ENCODE measurements at places on chromosomes 1 and 21.

GRCh38 chr1:1943834-1944570 is 24.9 kb upstream of the TMEM52 start:
- no peak for DNase-seq

GRCh38 chr1:213761845-213762407 is 225.8 kb upstream of the PROX1 start:
- no peak for DNase-seq

DNA sequence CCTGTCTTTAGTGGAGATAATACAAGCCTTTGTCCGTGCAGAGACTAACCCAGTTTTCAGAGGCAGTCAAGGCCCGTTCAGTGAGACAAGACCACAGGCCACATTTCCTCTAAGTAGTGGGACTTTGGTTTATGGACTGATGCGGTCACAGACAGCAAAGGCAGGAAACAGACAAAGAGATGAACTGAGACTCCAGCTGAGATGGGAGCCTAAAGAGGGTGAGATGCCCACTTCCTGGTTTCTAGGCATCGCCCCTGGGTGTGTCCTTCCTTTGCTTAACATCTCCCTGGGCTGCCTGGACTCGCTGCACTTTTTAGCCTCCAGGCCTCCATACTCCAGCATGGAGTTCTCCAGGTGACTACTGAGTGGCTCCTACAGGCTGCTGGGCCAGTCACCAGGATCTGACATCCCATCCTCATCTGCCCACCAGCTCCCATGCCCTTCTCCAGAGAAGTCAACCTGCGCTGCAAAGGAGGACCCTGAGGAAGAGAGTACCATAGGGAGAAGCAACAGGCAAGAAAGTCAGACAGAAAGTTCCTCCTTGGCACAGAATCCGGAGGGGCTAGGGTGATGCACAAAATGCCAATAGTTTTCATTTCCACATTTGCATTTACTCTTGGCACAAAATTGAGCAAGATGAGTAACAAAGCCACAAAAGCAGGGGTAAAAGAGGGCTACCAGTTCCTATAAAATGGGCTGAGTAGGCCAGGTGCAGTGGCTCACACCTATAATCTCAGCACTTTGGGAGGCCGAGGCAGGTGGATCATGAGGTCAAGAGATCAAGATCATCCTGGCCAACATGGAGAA is 15.1 kb downstream of the THEMIS2 start:
- no peak for DNase-seq

- DNase-seq: no peak
Observed at GRCh38 chr21:29189353-29189752, 58.9 kb downstream of the MAP3K7CL start.

- DNase-seq: no peak
Observed at GRCh38 chr1:5428351-5428750, 563.9 kb downstream of the NPHP4 start.

DNA sequence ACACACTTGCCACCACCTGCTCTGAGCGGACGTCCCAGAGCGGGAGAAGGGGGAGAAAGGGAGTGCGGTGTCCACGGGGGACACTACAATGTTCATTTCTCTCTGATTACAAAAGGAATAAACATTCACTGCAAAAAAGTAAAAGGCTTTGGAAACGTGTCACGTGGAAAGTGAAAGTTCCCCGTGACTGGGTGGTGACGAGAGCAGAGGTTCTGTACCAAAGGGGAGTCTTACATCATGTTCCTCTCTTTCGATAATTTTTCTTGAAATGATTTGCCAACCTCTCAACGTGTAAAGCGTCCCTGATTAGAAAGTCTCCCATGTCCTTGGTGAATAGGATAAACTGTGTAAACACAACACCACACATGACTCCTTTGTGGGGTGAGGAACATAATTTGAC is 22.0 kb upstream of the PRDM15 start:
- no peak for DNase-seq

GRCh38 chr1:162138599-162139181 is 69.2 kb downstream of the NOS1AP start:
- DNase-seq: no peak

DNA sequence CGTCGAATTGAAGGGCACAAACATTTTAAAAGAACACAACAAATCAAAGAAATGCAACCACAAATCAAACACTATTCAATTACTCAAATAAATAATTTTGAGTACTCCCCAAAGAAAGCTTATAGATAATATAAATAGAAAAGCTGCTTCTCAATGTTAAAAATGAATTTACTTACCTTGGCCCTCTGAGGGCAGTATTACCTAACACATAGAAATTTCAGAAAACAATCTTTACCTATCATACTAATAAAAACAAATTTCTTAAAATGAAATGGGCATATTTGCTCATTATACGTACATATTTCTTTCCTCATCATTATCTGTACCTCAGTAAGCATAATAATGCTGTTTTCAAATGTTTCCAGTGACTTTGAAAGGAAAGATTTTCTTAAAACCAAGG is 141.8 kb downstream of the AKT3 start:
- no peak for DNase-seq

DNA sequence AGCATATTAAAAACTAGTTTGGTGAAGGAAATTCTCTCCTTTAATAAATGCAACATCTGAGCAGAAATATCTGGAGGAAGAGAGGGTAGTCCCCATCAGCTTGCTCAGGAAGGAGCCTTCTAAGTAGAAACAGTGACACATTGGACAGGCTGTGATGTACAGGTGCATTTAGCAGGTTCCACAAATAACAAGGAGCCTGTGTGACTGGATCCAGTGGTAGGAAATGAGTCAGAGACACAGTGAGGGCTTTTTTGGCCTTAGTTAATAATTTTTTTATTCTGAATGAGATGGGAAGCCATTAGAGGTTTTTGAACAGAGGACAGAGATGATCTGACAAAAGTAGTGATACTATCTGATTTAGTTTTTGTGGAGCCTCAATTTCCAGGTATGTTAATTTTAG is 738.9 kb upstream of the PTBP2 start:
- no peak for DNase-seq

GRCh38 chr1:193114485-193115095 is 7.2 kb upstream of the CDC73 start:
- DNase-seq: no peak

DNA sequence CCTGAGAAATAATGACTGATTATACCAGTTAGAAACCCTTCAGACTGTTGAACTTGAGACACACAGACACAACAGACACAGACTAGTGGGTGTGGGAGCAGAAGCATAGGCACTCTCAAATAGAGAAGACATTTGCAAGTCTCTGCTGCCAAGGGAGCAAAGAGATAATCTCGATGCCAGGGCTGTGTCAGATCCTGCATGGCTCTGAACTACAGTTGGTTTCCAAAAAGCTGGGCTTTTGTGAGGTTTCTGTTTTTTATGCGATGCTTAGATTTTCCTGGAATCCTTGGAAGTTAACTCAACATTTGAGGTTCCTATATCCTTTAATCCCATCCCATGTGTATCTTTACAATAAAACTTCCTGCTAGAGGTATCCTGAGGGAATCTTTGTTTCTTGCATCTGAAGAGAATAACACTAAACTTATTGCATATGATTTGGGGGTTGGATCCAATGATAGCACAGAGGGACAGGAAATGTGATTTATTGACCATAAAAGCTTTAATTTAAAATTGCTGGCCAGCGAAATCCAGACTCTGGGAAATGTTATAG is 236.4 kb downstream of the SPATA17 start:
- DNase-seq: no peak

GRCh38 chr1:227070638-227071285 is 130.7 kb downstream of the COQ8A start:
- no peak for DNase-seq

DNA sequence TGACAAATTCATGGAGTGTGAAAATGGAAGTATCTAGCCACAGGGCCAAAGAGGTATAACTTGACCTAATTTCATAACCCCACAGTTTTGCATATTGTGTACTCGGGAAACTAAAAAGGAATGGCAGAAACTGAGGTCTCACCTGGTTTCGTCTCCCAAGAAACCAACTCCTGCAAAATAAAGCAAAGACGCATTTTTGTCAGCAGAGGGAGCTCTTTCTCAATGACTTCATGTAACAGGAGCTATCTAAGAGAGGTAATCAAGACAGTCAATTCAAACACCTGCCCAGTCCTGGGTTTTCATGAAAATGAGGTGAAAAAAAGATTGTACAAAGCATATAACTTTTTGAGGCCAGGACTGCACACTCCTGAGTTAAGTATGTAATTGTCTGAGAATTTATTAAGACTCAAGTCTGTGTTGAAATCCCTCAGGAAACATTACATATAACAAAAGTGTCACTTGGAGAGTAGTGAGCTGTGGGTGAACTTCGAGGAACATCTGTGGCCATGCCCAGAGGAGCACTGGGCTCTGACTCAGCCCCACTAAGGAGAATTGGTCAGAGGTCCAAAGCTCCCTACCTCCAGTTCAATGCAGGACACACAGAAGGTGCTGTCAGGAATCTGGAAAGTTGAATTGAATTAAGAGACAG is 17.6 kb downstream of the FCRL4 start:
- no peak for DNase-seq

DNA sequence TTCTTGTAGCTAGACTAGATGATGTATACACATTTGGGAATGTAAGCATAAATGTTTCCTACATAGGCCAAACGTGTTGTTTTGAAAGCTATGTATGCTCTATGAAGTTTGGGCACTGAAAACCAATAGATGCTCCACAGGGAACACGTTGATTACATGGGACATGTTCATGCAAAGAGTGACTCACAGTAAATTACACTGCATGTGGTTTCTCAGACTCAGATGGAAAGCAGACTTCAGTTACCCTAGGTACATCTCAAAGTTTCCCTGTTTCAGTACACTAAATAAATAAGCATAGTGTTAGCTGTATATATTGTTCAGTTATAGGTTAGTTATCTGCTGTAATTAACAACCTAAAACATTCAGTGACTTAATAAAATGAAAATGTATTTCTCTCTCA is 301.9 kb upstream of the RUNX1 start:
- no peak for DNase-seq

- no peak for DNase-seq
Observed at GRCh38 chr21:34582506-34583150, 32.3 kb downstream of the RCAN1 start.

DNA sequence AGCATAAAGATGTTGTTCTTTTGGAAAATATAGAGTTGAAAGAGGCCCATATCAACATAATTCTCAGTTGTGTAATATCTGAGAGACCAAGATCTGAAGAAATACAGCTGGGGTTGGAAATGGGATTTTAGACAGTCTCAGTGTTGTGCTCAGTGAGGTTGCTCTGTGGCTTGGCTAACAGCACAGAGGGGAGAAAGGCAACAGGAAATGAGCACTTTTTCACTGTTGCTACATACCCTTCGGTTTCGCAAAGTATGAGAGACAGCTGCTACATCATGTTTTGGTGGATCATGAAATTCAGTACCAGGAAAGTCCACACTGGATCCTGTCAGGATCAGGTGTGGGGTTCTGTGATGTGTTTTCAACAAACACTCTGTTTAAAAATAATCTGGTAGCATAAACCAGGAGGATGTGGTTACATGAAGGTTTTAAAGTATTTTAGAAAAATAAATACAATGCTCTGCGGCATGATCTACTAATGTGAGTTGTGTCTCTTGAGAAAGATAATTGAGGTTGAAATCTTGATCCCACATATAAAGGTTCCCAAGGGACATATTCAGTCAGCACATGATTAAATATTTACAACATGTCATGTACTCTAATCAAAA is 7.0 kb upstream of the GPR88 start:
- no peak for DNase-seq

DNA sequence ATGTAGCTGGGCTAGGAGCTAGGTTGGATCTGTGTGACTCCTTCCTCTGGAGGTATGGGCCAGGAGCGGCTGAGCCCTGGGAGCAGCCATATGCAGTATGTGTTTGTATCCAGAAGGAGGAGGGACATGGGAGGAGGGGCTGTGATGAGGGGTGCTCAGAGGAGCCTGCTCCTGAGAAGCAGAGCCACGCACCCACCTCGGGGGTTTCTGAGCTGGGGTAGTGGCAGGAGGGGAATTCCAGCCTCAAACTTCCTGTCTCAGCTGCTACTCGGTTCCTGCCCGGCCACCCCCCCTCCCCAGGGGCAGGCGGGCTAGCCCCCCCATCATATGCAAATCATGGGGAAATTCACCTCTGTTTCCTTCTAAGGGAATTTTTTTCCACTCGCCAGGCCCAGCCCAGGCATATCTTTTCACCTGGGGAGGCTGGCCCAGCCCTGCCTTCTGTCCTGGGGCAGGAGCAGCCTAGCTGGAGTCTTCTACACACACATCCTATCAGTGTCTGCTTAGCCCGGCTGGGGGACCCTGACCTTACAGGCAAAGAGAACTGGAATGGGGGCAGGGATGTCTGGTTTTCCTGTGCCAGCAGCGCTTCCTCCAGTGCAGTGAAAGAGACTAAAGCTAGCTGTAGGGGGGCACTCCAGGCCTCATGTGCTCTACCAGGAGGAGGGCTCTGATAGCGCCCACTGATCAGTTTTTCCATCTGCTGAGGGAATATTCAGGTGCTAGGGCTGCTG is 3.0 kb downstream of the ZC3H12A start:
- no peak for DNase-seq

DNA sequence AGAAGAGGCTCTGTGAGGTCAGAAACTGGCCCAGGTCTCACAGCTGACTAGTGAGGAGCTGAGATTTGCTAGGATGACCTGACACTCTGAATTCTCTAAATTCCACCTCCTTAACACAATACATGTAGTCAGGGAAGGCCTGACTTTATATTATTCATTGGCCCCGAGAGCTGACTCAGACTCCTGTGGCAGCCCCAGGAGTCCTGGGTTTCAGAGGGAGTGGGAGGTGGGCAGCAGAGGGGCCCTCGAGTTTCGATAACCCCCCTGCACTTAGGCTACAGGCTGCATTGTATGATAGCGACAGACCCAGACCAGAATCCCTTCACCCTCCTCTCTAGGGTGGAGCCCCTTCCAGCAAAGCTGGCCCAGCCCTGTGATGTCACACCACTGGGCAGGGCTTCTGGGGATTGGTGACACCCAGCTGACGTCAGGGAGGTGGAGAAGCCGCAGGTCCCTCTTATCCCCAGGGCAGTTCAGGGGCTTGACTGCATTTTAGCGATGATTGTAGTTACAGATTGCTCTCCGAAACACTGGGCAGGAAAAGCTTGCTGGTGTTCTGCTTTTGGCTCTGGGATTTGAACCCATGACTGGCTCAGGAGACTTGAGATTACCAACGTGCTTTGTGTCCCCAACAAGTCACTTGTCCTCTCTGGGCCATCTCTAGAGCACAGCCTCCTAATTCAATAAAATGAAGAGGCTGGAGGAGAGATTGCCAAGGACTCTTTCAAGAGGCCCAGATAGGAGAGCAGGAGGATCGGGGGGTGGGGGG is 17.0 kb upstream of the GPR37L1 start:
- no peak for DNase-seq

DNA sequence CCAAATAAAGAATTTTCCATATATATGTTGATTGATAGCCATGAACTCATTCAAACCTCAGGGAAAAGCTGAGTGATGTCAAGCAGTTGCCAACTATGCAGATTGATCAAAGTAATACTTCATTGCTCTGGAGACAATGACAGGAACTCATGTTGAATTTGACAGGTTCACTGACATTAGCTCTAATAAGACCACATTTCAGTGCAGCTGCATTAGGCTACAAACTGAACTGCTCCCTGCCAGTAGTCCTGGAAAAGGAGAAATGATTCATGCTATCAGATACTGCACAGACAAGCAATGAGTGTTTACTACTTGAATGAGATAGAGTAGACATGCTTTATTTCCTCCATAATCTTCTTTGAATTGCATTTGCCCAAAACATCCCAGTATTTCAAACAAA is 948.4 kb downstream of the MRPL39 start:
- no peak for DNase-seq
